Fibroblast of gingiva (primary cell): ENCODE measurements at places on chromosomes 12 and 14.
A peak's percentile ranks its signal among the peaks of the same experiment; 100 is the strongest.

DNA sequence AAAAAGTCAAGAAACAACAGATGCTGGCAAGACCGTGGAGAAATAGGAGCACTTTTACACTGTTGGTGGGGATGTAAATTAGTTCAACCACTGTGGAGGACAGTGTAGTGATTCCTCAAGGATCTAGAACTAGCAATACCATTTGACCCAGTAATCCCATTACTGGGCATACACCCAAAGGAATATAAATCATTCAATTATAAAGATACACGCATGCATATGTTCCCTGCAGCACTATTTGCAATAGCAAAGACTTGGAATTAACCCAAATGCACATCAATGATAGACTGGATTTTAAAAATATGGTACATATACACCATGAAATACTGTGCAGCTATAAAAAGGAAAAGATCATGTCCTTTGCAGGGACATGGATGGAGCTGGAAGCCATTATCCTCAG is 18.0 kb upstream of the CATSPERB start:
- no peak for DNase-seq

GRCh38 chr12:111330800-111331752 is 37.8 kb downstream of the PHETA1 start:
- peak; percentile 38 for DNase-seq

DNA sequence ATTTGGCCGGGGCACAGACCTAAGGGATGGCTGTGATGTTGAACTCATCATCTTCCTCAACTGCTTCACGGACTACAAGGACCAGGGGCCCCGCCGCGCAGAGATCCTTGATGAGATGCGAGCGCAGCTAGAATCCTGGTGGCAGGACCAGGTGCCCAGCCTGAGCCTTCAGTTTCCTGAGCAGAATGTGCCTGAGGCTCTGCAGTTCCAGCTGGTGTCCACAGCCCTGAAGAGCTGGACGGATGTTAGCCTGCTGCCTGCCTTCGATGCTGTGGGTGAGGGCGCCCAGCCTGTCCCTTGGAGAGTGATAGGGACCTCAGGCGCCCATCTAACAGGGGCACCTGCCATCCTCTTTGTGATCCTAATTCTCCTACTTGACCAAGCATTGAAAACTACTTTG is 12.4 kb downstream of the OAS3 start:
- no peak for DNase-seq

GRCh38 chr12:124740691-124741137 is 123.0 kb downstream of the SCARB1 start:
- no peak for DNase-seq

- no peak for DNase-seq
These were observed 1.4 kb downstream of the RIN3 start for GRCh38 chr14:92514844-92515514.

GRCh38 chr12:127680516-127680915 is 586.5 kb upstream of the TMEM132C start:
- DNase-seq = peak; percentile 57

- no peak for DNase-seq
These were observed 285.3 kb downstream of the ZFP36L1 start for GRCh38 chr14:68507544-68508081.
